GM23248 (cell line): ENCODE measurements at places on chromosomes 6 and 20. TPM values are rescaled to one million over a fixed set of nuclear protein-coding genes. Genes with fewer than 3 reads are reported as not detected.

- no peak within 1 kb of the TSS for H3K27ac ChIP-seq
- DNase-seq = peak; percentile 26
- H3K4me3 ChIP-seq = no peak within 1 kb of the TSS
- no peaks in the 10 kb centered on the region for H3K36me3 ChIP-seq
Observed at GRCh38 chr6:32816746-32817204, at the start of gene HLA-DOB. HLA-DOB (minus strand) TSS chr6:32817002; CDS start chr6:32816951, 51 bp downstream.

DNA sequence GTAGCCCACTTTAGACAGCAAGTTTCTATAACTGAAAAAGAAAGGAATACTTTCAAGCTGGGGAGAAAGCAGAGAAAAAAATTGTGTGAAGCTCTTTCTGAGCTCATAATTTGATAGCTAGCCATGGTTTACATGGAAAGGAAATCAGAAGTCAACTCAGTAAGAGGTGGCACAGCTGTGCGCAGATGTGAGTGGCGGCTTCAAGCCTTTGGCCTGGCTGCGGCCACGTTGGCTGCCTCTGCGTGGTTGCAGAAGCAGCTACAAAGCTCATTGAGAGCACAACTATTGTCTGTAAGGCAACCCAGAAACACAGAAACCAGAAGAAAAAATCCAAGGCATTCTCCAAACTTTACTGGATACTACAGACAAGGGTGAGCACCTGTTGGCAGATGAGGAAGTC, 136.9 kb downstream of the SASH1 start:
- no peaks in the 10 kb centered on the region for H3K27me3 ChIP-seq
- no peak for DNase-seq
- H3K4me1 ChIP-seq = no peaks in the 10 kb centered on the region
- H3K36me3 ChIP-seq = peaks cover 70% of the 10 kb centered on the region
- H3K4me3 ChIP-seq = no peak overlapping the region
- no peak overlapping the region for H3K27ac ChIP-seq

DNA sequence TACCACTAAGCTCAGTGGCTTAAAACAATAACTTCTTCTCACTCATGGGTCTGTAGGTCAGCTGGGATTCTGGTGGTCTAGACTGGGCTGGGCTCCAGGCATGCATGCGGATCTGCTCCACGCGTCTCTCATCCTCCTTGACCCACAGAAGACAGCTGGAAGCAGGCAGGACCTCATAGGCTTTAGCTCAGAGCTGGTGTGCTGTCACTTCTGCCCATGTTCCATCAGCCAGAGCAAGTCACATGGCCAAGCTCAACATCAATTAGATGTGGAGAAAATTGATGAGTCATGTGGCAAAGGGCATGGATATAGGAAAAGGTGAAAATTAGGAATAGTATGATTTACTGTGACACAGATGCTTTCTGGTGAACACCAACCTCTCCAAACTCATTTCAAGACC, 57.4 kb upstream of the PSMF1 start:
- no peak for DNase-seq
- no peak overlapping the region for H3K27ac ChIP-seq
- peaks cover 8% of the 10 kb centered on the region; the same call in 1 of the 2 replicates for H3K27me3 ChIP-seq
- no peaks in the 10 kb centered on the region for H3K4me1 ChIP-seq
- H3K4me3 ChIP-seq = no peak overlapping the region

DNA sequence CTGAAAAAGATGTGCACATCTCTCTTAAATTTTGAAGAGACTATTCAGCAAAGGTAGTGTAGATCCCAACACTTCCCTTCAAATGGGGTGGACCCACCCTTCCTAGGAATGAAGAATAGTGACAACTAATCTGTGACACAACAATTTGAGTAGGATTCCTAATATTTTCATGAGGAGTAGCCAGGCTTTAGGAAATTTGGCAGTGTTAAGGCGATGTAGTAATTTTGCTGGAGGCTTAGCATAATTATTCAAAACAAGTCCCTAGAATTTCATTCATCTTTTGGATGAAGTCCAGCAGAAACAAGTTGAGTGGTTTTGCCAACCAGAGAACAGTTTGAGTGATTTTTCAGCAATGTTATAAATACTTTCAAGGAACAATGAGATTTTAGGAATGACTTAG, 52.4 kb downstream of the ELOVL4 start:
- peak overlapping the region; percentile 34; the same call in 1 of the 2 replicates for H3K27ac ChIP-seq
- peaks cover 20% of the 10 kb centered on the region for H3K4me1 ChIP-seq
- peak; percentile 45 for DNase-seq
- H3K36me3 ChIP-seq = no peaks in the 10 kb centered on the region
- H3K4me3 ChIP-seq = no peak overlapping the region

DNA sequence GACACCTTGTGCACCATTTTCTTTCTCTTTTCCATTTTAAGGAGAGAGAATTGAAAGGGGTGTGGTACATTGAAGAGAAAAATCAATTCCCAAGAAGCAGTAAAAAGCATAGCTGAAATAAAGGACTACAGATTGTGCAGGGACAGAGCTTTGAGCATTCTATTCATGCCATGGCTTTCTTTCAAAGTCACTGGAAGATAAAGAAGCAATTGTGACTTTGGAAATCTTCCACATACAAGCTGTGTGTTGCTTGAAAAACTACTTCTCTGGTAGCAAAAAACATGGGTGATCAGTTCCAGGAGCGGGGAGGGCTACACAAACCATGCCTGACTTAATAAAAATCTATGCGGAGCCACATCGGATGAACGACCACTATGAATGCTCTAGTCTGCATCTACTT, 230.2 kb upstream of the THEMIS start:
- H3K27ac ChIP-seq = no peak overlapping the region
- H3K27me3 ChIP-seq = no peaks in the 10 kb centered on the region
- DNase-seq = no peak
- no peak overlapping the region for H3K4me3 ChIP-seq
- no peaks in the 10 kb centered on the region for H3K36me3 ChIP-seq

DNA sequence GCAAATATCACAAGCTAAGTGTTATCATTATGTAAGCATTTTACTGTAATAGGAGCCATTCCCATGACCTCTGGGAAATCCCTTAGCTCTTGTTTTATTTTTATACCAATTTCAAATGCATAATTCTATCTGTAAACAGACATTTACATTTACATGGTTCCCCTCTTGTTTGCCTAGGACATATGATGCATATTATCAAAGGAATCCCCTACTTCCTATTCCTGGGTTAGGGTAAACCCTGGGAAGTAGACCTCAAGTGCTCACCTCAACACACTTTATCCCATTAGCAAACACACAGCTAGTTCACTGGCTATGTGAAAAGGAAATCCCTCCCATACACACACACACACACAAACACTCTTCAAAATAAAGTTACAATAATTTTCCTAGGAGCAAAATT, 27.1 kb downstream of the PDE10A start:
- H3K36me3 ChIP-seq = no peaks in the 10 kb centered on the region
- no peak overlapping the region for H3K27ac ChIP-seq
- H3K27me3 ChIP-seq = no peaks in the 10 kb centered on the region
- H3K4me3 ChIP-seq = no peak overlapping the region
- no peaks in the 10 kb centered on the region for H3K4me1 ChIP-seq

POU5F1 gene
- total RNA-seq = 0.22 TPM in 1 of 2 replicates, not detected in the other

GRCh38 chr6:34554291-34555006, 1.7 kb downstream of the SPDEF start:
- no peaks in the 10 kb centered on the region for H3K4me1 ChIP-seq
- H3K27ac ChIP-seq = no peak overlapping the region
- H3K4me3 ChIP-seq = no peak overlapping the region
- DNase-seq = no peak

- no peaks in the 10 kb centered on the region for H3K4me1 ChIP-seq
- no peak overlapping the region for H3K27ac ChIP-seq
- no peaks in the 10 kb centered on the region for H3K36me3 ChIP-seq
- no peaks in the 10 kb centered on the region for H3K27me3 ChIP-seq
Observed at GRCh38 chr6:31851485-31851832, 11.2 kb downstream of the NEU1 start.

DNA sequence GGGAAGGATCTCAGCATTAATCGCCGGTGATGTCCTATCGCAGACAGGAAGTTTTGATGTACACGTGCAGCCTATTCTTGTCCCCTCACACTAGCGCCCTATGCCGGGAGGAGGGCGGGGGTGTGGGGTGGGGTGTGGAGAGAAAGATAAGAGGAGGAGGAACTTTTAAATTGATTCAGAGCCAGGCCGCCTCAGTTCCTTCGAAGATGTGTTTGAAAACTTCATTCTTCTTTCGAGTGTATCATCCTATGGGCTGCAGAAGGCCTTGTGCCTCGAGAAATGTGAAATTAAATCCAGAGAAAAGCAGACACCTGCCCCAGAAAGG, 2.5 kb upstream of the POU3F2 start:
- H3K4me1 ChIP-seq = 0 out of 2 replicates have a peak, but pooled peaks cover 5% of the 10 kb centered on the region
- peaks cover 66% of the 10 kb centered on the region for H3K27me3 ChIP-seq

OPN5 gene
- not detected in 2 replicates for total RNA-seq

- H3K4me1 ChIP-seq = peaks cover 28% of the 10 kb centered on the region
- H3K4me3 ChIP-seq = no peak overlapping the region
- no peaks in the 10 kb centered on the region for H3K36me3 ChIP-seq
- peak; percentile 40 for DNase-seq
- no peak overlapping the region for H3K27ac ChIP-seq
- H3K27me3 ChIP-seq = no peaks in the 10 kb centered on the region
Observed at GRCh38 chr6:148608199-148608951, 138.5 kb upstream of the UST start.

DNA sequence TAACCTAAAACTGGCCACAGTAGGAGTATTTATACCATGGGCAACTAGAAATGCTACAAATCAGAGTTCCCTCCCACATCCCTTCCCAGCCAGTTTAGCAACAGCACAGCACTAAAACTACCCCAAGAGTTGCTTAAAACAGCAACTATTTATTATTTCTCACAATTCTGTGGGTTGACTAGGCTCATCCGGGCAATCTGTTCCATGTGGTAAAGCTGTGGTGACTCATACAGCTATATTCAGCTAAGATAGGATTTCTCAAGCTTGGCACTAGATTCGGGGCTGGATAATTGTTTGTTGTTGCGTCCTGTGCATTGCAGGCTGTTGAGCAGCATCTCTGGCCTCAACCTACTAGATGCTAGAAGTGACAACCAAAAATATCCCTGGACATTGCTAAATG, 8.6 kb upstream of the HECA start:
- DNase-seq = peak; percentile 97
- peaks cover 20% of the 10 kb centered on the region for H3K4me1 ChIP-seq
- peak overlapping the region; percentile 51 for H3K27ac ChIP-seq

FERMT1 gene
- 4.1 and 4.2 TPM in 2 replicates for total RNA-seq

DNA sequence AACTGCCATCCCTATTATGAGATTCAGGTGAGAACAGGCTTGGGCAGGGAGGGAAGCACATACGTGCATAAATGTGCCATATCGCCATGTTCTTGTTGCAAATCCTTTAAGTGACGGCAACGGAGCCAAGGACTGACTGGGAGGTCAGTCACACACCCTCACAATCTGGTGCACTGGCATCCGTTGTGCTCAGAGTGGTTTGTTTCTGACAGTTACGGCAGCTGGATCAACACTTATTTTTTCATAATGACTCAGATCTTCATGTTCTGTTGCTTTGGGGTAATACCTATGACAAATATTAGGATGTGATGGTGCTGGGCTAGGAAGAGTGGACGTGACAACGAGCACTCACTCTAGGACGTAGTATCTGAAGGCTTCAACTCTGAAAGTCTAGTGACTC, 56.2 kb upstream of the PREP start:
- no peaks in the 10 kb centered on the region for H3K36me3 ChIP-seq
- DNase-seq = no peak
- H3K4me3 ChIP-seq = no peak overlapping the region
- peaks cover 12% of the 10 kb centered on the region for H3K4me1 ChIP-seq
- no peak overlapping the region for H3K27ac ChIP-seq

RNF5 gene
- total RNA-seq = 48.1 and 48.2 TPM in 2 replicates

TMEM244 gene
- total RNA-seq = not detected in 2 replicates

DNA sequence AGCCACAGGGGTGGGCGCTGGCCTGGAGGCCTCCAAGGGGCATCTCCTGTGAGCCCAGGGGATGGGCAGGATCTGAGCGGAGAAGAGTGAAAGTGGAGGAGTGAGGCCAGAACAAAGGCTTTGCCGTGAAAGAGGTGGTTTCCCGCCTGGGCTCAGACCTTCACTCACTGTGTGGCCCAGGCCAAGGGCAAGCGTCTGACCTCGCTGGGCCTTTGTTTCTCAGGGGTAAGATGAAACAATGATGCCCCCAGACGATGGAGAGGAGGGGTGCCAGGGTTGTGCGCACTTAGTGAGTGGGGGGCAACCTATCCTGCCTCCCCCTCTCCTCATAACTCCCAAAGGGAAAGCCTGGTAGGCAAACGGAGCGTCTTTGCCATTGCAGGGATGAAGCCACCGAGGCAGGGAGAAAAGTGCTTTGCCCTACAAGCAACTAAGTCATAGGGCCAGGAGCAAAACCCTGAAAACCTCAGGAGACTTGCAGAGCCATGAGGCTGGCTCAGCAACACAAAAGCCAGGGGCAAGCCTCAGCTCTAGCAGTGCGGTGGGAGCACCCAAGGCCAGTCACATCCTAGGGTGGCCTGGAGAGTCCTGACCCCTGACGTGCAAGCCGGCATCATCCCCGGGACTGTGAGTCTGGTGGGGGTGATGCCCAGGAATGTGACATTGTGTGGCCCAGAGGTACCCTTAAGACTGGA, 897 bp upstream of the STMN3 start:
- H3K4me3 ChIP-seq = no peak overlapping the region
- no peaks in the 10 kb centered on the region for H3K27me3 ChIP-seq
- no peak overlapping the region for H3K27ac ChIP-seq
- no peaks in the 10 kb centered on the region for H3K36me3 ChIP-seq
- H3K4me1 ChIP-seq = peaks cover 8% of the 10 kb centered on the region

DNA sequence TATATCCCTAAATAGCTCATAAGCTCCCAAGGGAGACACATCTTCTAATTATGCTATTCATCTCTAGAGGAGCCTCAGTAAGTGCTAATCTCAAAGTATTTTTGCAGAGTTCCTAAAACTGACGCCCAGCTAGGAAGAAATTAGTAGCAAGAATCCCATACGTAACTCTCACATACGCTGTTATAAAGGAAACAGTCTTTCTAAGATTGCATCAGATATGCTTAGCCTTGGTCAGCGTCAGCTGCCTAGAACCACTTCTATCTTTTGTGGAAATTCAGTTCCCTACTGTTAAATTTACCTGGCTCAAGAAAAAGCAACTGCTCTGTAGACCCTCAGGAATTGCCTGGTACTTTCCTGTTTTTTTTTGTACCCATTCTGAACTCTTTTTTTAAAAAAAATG, 13.6 kb downstream of the RIPOR2 start:
- H3K4me1 ChIP-seq = no peaks in the 10 kb centered on the region
- DNase-seq = no peak
- no peak overlapping the region for H3K27ac ChIP-seq
- H3K4me3 ChIP-seq = no peak overlapping the region
- H3K27me3 ChIP-seq = no peaks in the 10 kb centered on the region
- H3K36me3 ChIP-seq = no peaks in the 10 kb centered on the region

PRDM13 gene
- not detected in 2 replicates for total RNA-seq

DNA sequence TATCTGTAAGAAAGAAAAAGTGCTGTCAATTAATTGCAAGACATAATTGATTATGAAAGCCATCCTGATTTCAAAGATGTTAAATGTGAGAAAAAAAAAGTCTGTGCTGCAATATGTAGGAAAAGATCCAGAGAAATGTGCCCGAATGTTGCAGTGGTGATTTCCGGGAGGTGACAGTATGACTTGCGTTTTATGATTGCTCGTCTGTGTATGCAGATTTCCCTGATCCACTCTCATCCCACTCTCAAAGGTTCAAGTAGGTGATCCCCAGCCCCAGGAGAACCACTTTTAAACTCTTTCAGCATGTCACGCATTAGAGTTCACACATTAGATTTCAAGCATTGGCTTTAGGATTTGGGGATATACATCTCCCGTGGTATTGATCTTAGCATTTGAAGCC, 57.8 kb downstream of the TPD52L1 start:
- H3K27me3 ChIP-seq = no peaks in the 10 kb centered on the region
- H3K36me3 ChIP-seq = no peaks in the 10 kb centered on the region
- no peak overlapping the region for H3K4me3 ChIP-seq
- H3K27ac ChIP-seq = no peak overlapping the region
